ENCODE measurements at places on chromosomes 3 and 15.

DNA sequence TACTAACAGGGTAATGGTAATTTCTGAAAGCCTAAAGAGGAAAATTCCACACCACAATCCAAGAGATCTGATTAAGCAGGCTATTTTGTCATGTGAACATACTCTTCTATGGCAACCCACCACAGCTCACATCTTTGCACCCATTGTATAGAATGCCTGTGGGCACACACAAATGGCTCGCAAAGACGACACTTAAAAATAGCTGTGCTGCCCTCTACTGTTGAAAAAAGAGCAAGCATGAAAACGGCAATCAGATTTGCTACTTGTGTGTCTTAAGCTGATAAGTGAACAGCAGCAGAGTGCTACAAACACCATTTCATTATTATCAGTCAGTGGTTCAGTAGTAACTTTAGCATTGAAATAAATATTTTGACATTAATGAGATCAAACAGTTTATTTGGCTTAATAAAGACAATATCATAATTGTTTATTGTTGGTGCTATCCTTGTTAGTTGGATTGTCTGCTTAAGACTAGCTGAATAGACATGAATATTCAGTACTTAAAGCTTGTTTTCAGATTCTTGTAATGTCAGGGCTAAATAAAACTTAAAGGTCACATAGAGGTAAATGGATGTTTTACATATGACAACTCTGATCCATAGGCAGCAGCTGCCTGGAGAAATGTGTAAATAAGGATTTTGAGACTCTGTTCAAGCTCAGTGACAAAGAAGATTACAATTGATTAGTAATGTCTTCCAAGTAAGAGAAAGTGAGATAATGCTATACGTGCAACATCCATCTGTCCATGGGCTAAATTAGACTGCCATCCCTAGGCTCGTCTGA lies 199.1 kb downstream of the LRRN1 start:
- DNase-seq: no peak

- no peak for DNase-seq
Measured at GRCh38 chr3:2567451-2567850, 468.8 kb downstream of the CNTN4 start.

DNA sequence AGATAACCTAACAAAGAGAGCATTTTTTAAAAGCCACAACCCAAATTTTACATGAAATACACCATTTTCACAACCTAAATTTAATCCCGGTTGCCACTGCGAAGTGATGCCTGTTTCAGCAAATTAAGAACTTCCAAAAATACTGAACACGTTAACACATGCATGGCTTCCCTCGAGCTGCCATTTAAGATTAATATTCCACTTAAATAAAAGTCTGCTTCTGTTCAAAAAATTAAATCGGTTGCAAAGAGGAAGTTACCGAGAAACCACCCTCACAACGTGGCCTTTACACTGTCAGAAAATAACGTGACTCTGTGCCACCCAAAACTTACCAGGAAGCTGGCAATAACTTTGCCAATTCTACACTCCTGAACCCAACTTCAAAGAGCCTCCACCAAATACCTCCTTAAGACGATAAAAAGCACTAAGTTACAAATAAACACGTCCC lies 1.2 kb downstream of the TBL1XR1 start:
- no peak for DNase-seq

- DNase-seq: no peak
Measured at GRCh38 chr3:131802029-131802428, 232.8 kb downstream of the CPNE4 start.

DNA sequence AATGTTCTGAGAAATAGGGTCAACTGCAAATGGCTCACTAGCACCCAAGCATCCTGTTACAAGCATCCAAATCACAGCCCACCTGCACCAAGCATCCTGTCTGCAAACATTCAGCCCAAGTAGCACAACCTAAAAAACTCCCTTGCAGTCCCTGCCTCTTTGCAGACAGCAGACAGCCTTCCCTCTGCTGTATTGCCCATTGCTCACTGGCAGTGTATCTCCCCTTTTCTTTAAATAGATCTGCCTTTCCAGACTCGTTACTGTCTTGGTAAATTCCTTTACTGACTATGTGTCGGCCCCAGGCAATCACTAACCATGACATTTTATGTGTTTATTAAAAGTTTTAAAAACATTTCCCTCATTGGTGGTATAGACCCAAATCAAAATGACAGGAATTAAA lies 155.4 kb downstream of the ADAMTSL3 start:
- no peak for DNase-seq

GRCh38 chr15:60840703-60841411 lies 361.9 kb upstream of the ICE2 start:
- no peak for DNase-seq

DNA sequence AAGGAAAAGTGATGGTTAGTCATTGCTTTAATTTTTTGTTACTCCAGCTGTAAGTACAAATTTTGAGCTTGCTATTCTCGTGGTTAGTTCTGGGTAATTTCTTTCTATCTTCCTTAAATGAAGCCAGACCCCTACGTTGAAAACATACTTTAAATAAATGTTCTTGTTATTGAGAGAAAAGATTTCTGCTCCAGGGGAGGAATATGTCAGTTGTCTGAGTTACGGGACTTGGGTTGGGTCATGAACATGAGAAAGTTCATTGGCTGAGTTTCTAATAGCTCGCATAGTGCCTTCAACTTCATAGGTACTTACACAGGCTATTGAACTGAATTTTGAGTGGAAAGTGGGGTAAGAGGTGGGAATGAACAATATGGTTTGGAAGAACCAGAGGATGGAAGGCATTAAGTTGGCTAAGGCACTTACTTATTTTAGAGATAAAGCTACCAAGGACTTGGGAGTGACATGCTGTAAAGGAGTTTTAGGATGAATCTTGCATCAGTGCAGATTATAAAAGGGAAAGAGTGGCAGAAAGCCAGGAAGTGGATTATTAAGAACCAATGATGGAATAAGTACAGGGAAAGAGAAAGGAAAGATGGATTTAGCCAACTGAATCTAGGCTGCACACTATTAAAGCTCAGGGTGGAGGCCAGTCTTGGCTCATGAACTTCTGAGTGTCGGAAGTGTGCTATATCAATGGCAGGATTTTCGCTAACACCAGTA lies 1.4 kb downstream of the RPSA start:
- DNase-seq: no peak

GRCh38 chr15:66621491-66622467 lies 56.0 kb upstream of the LCTL start:
- no peak for DNase-seq

DNA sequence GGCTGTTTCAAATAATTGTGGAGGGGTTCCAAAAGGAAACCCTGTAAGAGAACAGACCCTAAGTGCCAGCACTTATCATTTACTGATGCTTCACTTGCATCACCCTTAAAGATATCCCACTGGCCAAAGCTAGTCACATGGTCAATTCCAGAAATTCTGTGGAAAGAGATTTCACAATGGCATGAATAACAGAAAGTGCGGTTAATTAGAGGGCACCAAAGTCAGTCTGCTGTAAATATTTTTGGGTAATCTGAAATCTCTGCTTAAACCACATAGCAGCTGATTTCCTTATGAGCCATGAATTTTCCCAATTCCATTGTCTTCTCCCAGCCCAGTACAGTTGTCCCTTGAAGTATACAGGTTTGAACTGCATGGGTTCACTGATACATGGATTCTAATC lies 346.1 kb downstream of the SI start:
- no peak for DNase-seq

GRCh38 chr3:23686519-23686918 lies 119.2 kb upstream of the UBE2E1 start:
- DNase-seq: no peak

DNA sequence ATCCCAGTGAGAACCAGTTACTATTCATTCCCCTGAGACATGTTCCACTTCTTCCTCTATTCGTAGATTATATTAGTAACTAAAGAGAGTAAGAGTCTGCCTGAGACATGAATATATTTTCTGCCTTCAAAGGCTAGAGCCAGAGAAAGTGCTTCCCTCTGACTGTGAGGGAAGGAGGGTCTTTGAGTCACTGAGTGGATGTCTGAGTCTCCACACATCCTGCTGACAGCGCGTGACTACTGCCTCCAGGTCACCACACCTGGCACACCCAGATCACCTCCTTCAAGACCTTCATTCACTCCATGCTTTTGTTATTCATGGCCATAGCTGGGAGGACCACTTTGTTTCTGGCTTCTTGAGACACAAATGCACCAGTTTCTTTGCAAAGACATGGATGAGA lies 135.6 kb downstream of the SOX2 start:
- no peak for DNase-seq

DNA sequence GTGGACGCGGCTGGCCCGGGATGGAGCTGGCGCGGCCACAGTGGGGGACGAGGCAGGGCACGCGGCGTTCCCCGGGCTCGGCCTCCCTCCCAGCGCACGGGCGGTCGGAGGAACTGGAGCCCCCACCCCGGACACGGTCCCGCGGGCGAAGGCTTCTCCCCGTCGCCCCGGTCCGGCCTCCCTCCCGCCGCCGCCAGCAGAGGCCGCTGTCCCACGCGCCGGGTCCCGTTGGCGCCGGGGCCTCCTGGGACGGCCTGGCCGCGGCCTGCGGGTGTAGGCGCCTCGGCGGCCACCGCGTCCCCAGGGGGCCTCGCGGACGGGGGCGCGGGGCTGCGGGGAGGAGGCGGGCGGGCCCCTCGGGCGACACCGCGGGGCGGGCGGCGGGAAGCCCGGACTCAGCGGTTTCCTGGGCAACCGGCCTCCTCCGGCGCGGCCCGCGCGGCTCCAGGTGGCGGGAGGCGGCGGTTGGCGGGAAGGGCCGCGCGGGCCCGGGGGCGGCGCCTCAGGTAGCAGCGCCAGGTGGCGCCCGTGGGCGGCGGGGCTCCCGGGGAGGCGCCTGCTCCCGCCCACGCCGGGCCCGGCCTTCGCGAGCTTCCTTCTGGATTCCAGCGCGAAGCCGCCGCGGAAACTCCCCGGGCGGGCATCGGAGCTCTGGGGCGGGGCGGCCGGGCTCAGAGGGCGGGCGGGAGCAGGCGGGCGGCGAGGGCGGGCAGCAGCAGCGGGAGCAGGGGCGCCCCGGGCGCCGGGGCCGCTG lies 26.7 kb downstream of the MELTF start:
- DNase-seq: no peak

DNA sequence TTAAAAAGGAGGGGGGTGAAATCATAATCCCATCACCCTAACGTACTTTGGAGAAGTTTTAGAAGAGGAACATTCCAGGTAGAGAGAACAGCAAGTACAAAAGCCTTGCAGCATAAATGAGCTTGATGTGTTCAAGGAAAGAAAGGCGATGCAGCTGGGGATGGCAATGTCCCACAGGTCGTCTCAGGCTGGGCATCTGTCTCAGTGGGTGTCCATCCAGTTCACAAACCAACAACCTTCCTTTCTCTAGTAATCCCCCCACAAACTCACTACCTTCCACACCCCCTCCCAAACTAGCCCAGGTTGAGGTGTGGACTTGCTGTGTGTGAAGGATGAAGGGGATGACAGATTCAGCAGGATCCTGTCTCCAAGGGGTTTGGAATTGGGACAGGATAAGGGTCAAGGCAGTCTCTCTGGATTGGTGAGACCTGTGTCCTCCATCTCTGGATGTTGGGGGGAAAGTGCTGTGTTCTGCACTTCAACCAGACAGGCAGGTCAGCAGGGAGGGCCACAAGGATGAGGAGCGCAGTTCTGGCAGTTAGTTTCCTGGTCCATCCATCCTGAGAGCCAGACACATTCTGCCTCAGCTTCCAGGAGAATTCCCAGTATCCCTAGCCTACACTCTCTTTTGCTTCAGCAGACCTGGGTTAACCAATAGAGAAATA lies 1.7 kb upstream of the ESYT3 start:
- no peak for DNase-seq

DNA sequence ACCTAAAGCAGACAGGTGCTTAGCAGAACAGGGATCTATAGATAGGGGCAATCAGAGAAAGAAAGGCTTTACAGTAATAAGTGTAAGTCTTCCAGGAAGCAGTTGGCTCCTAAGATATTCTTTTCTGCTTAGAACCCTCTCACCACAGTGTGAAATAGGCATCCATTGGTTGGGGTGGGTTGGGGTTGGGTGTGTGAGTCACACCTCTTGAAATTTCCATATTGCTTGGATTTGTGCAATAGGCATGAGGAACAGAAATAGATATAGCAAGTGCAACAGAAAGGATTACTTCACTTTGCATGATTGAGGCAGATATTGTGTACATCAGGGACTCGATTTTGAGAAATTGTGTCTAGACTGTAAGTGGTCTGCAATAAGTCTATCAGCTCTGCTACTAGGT lies 200.1 kb upstream of the GAP43 start:
- no peak for DNase-seq

GRCh38 chr3:59688636-59689035 lies 638.8 kb upstream of the CFAP20DC start:
- DNase-seq: no peak

GRCh38 chr3:160192310-160193029 lies 32.8 kb upstream of the C3orf80 start:
- no peak for DNase-seq
